NCI-H1092 (cell line): ENCODE measurements at places on chromosomes 2 and 18.

- no peak for DNase-seq
Measured at GRCh38 chr2:186757009-186757408, 63.1 kb downstream of the FAM171B start.

GRCh38 chr18:50097702-50098101 lies 97.2 kb downstream of the MYO5B start:
- DNase-seq, result no peak

GRCh38 chr2:207143215-207144172 lies 22.3 kb downstream of the KLF7 start:
- no peak for DNase-seq

- DNase-seq, result peak; percentile 73
Measured at GRCh38 chr2:145764631-145765030, 1244.7 kb upstream of the ZEB2 start.

DNA sequence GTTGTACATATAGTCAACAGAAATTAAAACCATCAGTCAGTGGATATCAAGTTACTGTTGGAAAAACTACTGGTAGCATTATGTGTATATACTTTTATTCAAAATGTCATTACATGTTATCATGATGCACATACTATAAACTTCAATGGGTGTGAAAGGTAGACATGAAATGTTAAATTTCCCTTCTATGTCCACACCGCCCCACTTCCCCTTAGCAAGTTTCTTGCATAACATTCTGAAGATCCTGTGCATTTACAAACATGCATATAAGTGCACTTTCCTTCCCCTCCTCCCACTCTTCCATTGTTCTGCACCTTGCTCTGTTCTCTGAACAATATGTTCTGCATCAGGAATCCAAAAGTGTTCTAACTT lies 16.6 kb upstream of the HK2 start:
- DNase-seq, result no peak

DNA sequence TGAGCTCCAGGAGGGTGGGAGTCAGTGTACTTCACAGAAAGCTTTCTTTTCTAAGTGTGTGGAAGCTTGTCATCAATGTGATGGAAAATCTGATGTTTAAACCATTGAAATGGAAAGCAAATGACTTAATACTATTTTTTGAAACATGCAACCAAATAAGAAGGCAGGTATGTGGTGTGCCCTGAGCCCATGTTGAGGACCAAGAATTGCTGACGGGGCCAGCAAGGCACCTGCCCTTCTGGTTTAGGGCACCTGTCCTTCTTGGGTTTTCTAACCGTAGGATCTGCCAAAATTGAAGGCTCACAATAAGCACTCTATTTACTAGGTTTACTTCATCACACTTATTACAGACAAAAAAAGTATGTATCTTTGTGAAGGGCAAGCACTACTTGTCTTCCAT lies 537.7 kb downstream of the SOCS6 start:
- DNase-seq, result no peak
